ENCODE measurements at places on chromosomes 12 and 14.

DNA sequence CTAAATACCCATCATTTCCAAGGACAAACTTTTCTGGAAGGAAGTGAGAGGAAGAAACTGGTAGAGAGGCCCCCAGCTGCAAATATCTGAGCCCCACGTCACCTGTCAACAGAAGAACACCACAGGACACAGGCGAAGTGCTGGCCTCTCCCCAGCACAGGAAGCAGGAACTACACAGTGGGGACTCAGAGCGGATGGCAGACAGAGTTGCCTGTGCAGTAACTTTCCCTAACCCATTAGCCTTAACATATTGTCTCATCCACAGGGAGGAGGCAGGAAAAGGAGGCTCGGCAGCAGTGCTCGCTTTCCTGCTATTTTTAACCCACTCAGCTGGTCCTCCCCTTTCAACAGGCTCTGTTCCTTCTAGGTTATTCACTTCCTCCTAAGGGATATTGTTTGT, 111.5 kb upstream of the TMPO start:
- DNase-seq = no peak

DNA sequence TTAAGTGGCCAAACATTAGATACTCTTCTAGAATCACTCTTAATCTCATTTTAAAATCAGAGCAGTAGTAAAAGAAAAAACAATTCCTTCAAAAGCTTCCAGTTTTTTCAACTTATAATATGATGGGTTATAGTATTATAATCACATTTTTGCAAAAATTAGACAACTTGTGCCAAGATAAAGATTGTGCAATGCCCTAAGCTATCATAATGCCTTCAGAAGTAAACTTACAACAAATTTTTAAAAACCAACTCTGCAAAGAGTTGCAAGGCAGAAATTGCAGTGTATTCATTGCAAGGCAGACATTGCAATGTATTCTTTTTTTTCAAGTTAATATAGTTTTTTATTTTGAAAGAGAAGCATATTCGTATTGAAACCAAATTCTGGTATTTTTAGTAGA, 47.2 kb upstream of the KITLG start:
- no peak for DNase-seq

DNA sequence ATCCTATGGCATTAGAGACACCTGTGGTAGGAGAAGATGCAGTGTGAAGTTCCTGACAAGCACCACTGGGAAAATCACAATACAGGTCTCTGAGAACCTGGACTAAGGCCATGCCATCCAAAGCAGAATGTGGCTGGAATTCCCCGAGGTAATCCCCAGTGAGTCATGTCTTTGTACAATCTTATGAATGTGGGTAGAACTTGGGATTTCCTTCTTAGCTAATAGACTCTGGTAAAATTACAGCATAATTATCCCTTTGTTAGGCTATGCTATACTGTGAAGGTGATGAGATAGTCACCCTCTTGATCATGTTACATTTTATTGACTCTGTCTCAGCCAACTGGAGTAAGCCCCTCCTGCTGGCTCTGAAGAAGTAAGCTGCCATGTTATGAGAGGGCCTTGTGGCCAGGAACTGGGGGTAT, 224.3 kb upstream of the DCN start:
- DNase-seq = no peak

DNA sequence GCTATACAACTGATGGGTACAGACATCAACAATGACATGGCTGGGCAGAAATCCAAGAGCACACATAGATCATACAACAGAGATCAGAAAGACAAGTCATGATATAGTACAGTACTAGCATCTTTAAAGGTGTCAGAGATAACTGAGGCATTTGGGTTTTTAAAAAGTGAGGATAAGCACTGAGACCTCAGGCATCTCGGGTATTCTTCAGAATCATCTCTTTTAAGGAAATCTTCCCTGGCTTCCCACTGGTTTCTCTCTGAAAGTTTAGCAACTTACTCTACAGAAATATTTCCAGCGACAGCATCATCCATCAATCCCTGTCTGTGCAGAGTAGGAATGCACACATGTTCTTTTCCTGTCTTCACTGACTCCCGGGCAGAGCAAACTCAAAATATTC, 93.2 kb upstream of the PARP11 start:
- no peak for DNase-seq

GRCh38 chr12:111174251-111174960, 194.5 kb downstream of the PHETA1 start:
- DNase-seq = no peak

- no peak for DNase-seq
Observed at GRCh38 chr14:50954811-50955372, 10.6 kb upstream of the PYGL start.

DNA sequence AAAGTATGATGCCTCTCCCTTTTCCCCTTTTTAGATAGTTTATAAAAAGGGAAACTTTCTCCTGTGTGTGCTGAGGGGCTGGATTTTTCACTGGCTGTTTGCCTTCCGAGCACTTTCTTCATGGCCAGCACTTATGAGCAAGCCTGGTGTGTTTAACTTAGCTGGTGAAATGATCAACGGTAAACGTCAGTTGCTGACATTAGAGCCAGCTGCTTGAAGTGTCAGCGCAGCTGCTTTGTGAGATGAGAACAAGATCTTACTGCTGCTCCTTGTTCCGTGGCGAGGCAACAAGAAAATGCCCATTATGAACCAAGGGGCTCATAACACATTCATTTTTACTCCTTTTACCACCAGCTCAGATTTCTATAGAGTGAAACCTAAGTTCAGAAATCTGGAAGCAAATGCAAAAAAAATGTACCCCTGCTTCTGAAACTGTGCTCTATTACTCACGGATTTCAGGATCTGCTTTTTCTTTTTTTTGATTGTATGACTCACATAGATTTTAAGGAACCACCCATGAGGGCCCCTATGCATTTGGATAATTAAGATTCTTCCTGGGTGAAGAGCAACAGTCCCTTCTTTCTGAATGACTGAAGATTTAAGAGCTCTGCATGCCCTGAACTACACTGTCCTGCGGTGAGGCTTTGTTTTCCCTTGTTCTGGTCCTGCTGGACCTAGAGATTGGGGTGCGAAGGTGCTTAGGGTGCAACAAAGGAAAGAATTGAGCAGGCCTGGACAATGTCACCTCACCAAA, 74.3 kb upstream of the CPM start:
- no peak for DNase-seq

DNA sequence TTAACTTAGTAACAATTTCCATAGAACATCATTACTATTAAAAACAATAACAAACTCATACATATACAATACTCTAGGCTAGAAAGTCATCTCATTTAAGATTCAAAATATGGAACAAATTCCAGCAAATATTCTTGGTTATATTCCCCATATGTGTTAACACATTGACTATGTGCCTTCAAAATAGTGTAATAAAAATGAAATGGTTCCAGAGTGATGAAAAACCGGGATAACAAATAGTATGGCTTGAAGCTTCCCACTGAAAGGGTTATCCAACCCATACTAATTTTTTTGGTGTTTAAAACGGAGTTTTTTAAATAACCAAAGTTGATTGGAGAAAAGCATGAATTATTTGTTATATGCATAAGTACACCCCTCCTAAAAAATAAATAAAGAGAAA, 5.3 kb downstream of the LRIG3 start:
- no peak for DNase-seq

- DNase-seq = no peak
Observed at GRCh38 chr12:125169870-125170269, 104.6 kb downstream of the AACS start.

DNA sequence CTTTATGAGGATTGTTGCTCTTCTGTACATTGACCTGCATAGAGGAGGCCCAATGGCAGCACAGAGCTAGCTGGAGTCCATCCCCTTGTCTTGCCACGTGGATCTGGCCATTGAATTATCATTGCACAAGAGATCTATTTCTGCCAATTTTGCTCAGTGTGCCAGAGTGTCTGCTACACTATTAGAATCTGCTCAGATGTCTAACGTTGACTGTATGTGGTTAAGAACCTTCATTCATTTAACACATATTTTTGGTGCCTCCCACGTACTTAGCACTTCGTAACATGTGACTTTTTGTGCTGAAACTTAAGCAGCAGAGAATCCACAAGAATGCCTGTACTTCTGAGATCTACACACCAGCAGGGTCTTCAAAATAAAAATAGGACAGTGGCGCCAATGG, 166.0 kb upstream of the VASH1 start:
- no peak for DNase-seq

DNA sequence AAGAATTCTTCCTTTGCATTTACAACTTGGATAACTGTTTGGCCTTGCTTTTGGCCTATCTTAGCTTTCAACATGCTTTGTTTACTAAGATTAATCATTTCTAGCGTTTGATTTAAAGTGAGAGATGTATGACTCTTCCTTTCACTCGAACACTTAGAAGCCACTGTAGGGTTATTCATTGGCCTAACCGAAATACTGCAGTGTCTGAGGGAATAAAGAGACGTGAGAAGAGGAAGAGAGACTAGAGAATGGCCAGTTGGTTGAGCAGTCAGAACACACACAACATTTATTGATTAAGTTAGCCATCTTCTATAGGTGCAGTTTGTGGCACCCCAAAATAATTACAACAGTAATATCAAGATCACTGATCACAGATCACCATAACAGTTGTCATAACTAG, 62.3 kb upstream of the CCDC175 start:
- DNase-seq = no peak

DNA sequence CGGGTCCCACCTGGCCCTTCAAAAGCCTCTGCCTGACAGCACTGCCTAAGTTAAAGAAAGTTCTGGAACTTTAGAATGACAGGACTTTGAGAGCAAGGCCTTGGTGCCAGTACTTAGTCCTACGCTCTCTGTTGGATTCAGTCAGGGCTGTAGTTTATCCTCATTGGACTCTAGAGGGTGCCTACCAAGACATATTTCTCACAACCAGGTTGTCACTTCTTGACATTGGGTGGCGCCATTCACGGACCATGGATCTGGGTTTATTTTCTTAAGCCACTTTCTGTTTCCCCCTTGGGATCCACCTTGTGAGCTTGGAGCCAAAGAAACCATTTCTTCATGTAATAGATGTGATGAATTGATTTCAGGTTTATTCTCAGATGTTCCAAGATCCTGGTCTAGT, 787.0 kb upstream of the TBX3 start:
- no peak for DNase-seq

DNA sequence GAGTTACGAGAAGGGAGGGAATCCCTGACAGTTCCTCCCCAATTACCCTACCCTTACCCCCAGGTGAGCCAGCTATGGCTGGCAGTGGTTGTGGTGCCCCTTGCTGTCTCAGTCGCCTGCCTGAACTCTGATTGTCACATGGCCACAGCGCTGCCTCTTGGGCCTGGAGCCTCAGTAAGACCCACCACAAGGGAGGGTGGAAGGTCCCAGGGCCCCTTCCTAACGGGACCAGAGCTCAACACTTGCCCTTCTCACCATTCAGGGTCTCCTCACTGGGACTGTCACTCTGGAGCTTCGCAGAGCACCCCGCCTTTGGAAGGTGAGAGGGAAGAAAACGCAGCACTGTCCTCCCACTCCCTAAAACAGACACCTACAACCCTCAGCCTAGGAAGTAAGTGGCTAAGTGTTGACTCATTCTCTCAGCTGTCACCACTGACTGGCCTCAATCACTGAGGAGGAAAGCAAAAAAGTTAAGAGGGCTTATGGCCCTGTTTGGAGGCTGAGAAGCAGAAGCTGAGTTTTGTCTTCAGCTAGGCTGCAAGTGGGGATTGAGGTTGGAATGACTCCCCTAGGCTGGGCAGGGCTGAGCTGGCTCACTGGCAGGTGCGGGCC, 1.0 kb downstream of the TMEM253 start:
- DNase-seq = no peak

GRCh38 chr12:4506430-4506829, 32.3 kb upstream of the RAD51AP1 start:
- no peak for DNase-seq

- no peak for DNase-seq
Observed at GRCh38 chr12:67243260-67243659, 25.9 kb upstream of the CAND1 start.

- no peak for DNase-seq
Observed at GRCh38 chr12:125685915-125686314, 620.7 kb downstream of the AACS start.

- no peak for DNase-seq
Observed at GRCh38 chr12:96356831-96357230, 43.4 kb downstream of the CDK17 start.

GRCh38 chr12:131012279-131013069, 58.8 kb downstream of the ADGRD1 start:
- no peak for DNase-seq

DNA sequence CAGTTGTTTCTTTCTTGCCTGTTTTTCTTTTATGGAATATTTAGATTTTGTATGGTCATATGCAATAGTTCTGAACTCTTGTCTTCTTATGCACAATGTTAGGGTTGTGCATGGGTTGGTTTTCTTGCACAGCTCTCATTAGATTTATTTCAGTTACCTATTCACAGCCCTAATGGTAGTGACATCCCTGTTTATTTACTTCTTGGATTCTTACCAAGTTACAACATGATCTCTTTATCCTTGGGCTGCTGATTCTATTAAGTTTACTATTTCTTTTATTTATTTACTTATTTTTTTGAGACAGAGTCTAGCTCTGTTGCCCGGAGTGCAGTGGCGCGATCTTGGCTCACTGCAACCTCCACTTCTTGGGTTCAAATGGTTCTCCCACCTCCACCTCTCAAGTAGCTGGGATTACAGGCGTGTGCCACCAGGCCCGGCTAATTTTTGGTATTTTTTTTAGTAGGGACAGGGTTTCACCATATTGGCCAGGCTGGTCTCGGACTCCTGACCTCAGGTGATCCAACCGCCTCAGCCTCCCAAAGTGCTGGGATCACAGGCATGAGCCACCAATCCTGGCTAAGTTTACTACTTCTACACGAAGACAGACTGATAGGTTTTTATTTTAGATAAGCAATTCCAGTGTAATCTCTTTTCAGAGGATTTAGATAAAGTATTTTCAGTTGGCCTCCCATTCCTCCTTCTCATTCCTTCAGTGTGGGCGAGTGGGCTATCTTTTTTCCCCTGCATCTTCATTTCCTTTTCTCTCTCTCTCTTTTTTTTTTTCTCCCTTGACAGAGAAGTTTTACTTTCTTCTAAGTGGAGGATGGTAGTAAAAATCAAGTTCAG, 395.1 kb upstream of the RGS6 start:
- no peak for DNase-seq

- DNase-seq = no peak
Observed at GRCh38 chr12:42935756-42936155, 346.2 kb upstream of the PRICKLE1 start.

DNA sequence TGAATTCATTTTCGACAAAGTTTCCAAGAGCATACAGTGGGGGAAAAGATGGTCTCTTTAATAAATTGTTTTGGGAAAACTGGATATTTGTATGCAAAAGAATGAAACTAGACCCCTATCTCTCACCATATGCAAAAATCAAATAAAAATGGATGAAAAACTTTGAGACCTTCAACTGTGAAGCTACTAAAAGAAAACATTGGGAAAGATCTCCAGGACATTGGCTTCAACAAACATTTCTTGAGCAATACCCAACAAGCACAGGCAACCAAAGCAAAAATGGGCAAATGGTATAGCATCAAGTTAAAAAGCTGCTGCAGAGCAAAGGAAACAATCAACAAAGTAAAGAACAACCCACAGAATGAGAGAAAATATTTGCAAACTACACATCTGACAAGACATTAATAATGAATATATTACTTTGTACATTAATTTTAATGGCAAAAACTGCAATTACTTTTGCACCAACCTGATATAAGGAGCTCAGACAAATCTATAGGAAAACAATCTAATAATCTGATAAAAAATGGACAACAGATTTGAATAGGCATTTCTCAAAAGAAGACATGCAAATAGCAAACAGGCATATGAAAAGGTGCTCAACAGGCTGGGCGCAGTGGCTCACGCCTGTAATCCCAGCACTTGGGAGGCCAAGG, 50.7 kb downstream of the NUBPL start:
- DNase-seq = no peak
